ENCODE measurements at places on chromosomes 1 and 21. TPM values are rescaled to one million over a fixed set of nuclear protein-coding genes. Genes with fewer than 3 reads are reported as not detected.

SSR2 gene
- total RNA-seq = 293 TPM

RGS1 gene
- total RNA-seq = not detected

FBLIM1 gene
- total RNA-seq = 74.1 TPM

CD247 gene
- 0.17 TPM for total RNA-seq

LDLRAD1 gene
- total RNA-seq = not detected

ARTN gene
- total RNA-seq = 35.5 TPM

GFI1 gene
- total RNA-seq = 0.29 TPM

PATJ gene
- total RNA-seq = 35.2 TPM

LGR6 gene
- 0.26 TPM for total RNA-seq

DNA sequence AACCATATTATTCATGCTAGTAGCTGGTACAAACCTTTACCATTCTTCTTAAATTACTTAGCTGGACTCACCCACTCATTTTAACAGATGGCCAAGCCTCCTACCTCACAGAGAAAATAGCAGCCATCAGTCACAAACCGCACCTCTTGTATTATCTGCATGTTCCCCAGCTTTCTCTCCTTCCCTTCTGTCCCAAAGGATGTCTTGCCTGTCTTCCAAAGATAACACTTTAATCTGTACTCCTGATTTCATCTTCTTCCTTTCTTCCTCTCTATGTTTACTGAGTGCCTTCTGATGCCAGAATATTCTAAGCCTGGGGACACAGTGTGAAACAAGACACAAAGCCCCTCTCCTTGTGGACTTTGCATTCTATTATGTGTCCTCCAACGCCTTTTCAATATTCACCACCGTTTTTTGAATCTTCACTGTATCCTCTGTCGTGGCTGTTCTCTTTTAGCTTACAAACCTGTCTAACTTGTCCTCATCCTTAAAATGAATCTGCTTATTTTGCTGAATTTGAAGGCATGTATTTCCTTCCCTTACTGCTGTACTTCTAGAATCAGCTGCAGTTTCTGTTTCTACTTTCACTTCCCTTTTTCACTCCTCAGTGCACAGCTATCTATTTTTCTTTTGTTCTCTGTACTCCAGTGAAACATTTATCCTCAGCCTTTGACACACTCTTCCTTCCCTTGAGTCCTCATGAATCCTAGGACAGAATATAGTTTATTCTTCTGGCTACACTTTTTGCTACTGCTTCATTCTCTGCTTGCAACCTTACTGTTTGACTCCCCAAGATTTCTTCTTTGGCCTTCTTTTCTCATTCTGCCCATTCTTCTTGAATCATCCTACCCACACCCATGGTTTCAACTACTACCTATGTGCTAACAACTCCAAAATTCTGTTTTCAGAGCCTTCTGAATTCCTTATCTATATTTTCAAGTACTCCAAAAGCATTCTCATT, 216.9 kb upstream of the SAMSN1 start:
- DNase-seq = no peak

DNA sequence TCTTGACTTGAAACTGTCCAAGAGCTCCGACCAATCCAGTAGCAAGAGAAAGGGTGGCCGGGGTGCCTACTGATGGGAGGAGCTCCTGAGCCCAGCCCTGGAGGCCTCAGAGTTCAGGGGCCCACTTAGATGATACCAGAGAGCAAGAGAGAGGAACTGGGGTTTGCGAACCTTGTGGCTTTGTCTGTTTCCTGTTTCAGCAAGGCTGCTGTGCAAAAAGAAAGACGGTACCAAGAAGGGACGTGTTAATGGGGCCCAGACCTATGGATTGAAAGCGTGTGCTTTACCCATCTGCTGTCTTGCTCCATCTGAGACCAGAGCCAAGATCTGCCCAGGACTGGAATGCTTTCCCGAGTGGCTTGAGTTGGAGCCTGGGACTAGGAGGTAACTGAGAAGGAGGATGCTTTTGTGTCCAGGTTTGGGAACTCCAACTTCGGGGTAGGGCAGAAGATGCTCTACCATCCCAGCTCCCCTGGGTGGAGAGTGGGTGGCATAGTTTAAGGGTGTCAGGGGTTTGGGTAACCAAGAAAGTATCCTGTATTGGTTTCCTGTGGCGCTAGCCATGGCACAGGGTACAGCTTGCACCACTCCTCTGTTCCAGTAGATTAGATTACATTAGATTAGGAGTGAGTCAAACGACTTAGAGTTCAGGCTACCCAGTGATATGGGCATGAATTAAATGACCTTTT, at the start of gene TRAF3IP3:
Gene TRAF3IP3 (plus strand): TSS at position 128 of the 689 bp plus-strand sequence. CDS start 3,987 bp downstream, outside the sequence.
- DNase-seq = no peak

- DNase-seq = no peak
Observed at GRCh38 chr1:180381184-180381580, 121.2 kb downstream of the ACBD6 start.

DNA sequence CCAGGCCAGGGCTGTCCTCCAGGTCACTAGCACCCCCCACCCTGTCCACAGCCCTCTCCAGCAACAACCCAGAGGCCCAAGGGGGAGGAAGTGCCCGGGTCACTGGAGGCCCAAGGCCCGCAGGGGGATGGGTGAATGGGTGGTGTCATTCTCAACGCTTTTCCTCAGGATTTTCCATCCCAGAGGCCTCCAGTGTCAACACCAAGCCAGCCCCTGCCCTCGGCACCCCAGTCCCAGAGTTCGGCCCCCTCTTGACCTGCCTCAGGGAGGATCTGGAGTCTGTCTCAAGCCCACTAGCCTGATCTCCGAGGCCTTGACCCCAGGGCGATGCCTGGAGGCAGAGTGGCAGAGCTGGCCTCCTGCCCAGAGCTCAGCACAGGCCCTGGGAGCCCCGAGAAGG, 5.1 kb downstream of the TMEM82 start:
- no peak for DNase-seq

GRCh38 chr1:37495875-37496274, 18.7 kb downstream of the MEAF6 start:
- DNase-seq = peak; percentile 91

GRCh38 chr21:36627242-36627641, 71.7 kb upstream of the SIM2 start:
- DNase-seq = peak; percentile 96

- DNase-seq = no peak
Observed at GRCh38 chr1:117613969-117614729, 8.3 kb downstream of the TENT5C start.

GRCh38 chr1:21624571-21625389, 44.4 kb downstream of the RAP1GAP start:
- no peak for DNase-seq

GRCh38 chr1:16383888-16384287, 16.8 kb downstream of the SZRD1 start:
- no peak for DNase-seq

DNA sequence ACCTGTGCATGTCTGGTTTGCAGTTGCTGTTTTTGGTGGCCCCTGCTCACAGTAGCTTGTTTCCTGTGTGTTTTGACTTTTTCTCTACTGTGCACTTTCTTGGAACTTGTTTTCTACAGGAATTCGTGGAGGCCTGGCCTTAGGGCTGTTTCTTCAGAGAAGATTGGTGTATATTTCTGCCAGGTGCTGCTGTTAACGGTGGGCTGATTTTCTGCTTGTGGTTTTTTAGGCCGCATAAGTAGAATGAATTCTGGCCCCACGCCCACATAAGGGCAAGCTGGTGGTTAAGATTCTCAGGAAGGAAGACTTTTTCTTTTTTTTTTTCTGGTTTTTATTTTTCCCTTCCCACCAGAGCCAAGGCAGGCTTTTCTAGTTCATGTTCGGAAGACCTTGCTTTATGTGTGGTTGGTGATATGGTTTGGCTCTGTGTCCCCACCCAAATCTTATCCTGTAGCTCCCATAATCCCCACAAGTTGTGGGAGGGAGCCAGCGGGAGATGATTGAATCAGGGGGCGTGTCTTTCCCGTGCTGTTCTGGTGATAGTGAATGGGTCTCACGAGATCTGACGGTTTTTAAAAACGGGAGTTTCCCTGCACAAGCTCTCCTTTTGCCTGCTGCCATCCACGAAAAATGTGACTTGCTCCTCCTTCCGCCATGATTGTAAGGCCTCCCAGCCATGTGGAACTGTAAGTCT, 71.5 kb upstream of the DISP3 start:
- DNase-seq = no peak

Measured in PC-3 (cell line).